M059J (cell line): ENCODE measurements at places on chromosomes 7 and 10.

- no peak for DNase-seq
Observed at GRCh38 chr7:151809146-151809863, 67.6 kb downstream of the PRKAG2 start.

- no peak for DNase-seq
Observed at GRCh38 chr10:21976739-21977138, 26.8 kb downstream of the DNAJC1 start.

- DNase-seq = no peak
Observed at GRCh38 chr10:16663444-16663843, 141.8 kb upstream of the C1QL3 start.

- no peak for DNase-seq
Observed at GRCh38 chr7:92987538-92987937, 130.2 kb downstream of the SAMD9 start.

DNA sequence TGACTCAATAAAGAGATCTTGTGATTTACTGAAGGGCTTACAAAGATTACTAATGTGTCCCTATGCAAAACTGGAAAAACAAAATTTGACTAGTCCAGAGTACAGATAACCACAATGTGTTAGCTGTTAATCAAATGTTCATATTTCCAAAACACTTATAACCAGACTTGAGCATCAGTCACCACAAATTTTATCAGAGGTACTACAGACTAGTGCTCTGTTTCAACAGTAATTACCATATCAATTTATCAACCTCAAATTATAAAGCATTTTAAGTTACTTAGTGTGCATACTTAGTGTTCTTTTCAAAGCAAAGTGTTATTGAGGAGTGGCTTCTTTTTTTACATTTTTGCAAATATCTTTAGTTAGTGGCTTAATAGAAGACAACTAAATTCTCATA lies 765.9 kb downstream of the GRM8 start:
- DNase-seq = no peak
